ENCODE measurements at places on chromosomes 4 and X. TPM values are rescaled to one million over a fixed set of nuclear protein-coding genes. Genes with fewer than 3 reads are reported as not detected.

Gene VEGFC
- total RNA-seq, result 323 TPM

Gene STBD1
- total RNA-seq, result 5.2 TPM

Gene C4orf51
- not detected for total RNA-seq

Gene ZNF630
- total RNA-seq, result 0.69 TPM

Gene HSPA4L
- 5.3 TPM for total RNA-seq

Gene PGRMC1
- 145 TPM for total RNA-seq

Gene HPGDS
- not detected for total RNA-seq

Gene APBB2
- 44.6 TPM for total RNA-seq

Gene MAMLD1
- 3.9 TPM for total RNA-seq

Gene SMR3B
- total RNA-seq, result not detected

Gene MAPK10
- 0.77 TPM for total RNA-seq

Gene TMEM271
- not detected for total RNA-seq

DNA sequence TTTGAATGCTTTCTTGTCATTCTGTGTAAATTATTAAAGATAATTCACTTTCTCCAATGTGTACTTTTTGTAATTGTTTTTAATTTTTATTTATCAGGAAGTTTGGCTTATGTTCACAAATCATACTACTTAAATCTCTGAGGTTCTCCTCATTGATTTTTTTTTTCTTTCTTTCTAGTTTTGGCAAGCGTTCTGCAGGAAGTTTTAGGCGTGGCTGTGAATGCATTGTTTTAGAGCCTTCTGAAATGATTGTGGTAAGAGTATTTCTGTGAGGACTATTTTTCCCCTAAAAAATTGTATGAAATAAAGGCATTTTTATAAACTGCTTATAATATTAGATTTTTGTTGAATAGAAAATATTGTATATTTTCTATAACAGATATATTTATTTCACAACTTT lies 135.8 kb downstream of the RAPGEF2 start:
- DNase-seq, result no peak

DNA sequence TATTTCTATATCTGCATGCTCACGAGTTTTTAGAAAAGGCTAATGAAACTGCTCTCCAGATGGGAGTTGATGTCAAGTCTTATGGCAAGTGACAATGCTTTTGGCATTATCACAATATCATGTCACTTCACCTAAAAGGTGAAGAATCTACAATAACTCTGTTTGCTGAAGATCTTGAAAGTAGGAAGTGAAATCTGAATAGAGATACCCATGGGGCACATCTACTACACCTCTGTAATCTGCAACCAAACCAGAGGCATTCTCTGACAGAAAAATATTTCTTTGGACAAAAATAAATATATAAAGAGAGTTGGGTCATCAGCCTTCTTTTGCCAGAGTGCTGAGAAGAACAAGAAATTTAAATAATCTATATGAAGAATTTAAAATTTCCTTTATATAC lies 3.9 kb upstream of the VAMP7 start:
- no peak for DNase-seq

GRCh38 chr4:15737255-15737654 lies 34.4 kb downstream of the BST1 start:
- no peak for DNase-seq

DNA sequence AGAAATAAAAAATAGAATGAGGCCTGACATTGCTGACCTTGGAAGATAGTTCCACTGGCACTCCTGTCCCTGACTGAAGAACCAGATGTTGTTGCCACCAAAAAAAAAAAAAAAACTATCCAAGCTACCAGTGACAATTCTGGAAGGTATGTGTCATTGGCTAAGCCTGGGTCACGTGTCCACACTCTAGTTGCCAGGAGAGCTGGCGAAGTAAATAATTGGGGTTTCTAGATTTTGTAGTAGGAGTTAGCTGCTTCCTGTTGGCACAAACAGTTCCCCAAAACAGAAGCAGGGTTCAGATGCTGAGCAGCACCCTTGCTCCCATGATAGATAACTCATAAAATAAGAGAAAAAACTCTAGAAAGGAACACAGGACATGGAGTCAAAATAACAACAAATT lies 20.5 kb downstream of the MND1 start:
- DNase-seq, result no peak

DNA sequence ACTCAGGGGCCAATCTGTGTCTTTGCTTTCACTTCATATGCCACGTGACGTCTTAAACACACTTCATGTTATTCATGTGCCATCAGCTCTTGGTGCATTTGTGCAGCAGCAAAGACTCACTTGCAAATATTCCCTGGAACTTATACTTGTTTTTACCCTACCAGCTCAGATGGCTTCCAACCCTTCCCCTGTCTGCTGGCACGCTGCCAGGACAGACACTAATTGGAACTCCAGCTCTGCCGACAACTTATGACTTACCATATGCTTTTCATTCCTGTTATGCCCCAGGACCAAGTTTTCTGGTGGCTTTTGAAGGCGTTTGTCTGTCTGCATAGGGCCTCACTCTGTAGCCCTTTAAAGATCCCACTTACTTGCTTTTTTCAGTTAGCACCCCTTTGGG lies 261.7 kb upstream of the GNPDA2 start:
- DNase-seq, result no peak

- DNase-seq, result no peak
Measured at GRCh38 chr4:151905197-151905596, 144.4 kb upstream of the GATB start.

DNA sequence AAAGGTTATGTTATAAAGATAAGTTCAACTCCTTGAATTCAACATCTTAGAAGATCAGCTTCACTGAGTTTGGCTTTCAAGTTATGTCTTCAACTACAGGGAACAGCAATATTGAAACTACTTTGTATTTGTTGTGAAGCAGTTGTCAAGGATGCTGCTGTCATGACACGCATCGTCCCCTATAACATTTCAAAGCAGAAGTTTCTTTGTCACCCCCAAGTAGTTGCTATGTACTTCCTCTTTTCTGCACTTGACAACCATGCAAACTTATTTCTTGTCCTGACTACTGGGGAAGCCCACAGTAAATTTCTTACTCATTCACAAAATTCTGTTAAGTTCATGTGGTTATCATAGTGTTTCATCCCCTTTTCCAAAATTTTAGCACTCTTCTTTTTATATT lies 14.3 kb downstream of the ANTXR2 start:
- peak; percentile 39 for DNase-seq

GRCh38 chr4:84680956-84681355 lies 98.0 kb downstream of the CDS1 start:
- no peak for DNase-seq

- DNase-seq, result peak; percentile 41
Measured at GRCh38 chr4:146095091-146095690, 80.3 kb upstream of the LSM6 start.

DNA sequence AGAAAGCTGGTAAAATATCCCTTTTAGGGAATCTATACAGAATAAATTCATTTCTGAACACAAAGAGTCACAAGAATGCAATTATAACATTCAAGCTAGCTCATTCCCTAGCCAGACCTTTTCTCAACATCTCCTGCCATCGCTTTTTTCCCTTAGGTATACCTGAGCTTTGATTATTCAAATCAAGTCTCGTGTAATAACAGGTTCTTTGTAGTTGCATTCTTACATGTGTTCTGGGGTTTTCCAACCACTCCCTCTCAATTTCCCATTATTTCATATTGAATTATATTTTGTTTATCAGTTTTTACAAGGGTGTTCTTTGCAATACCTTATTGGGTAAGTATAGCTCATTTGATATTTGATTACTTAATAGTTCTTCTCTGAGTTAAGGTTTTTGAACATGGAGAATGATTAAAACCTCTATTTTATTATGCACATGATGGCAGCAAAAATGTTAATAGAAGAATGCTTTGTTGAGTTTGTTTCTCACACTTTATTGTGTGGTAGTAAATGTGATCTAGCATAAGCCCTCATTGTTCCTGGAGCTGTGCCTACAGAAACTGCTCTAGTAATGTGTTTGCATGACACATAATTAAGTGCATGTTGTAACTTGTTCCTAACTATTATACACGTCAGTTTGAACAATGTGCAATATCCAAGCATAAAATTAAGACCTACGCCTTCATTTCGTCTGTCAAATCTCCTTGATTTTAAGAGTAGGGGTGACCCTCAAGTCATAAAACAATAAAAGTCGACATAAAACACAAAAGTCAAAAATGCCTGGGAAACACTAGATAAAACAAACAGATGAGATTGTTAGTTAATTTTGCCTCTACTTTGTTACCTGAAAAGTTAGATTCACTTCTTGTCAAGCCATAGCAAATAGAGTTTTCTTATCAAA lies 124.0 kb upstream of the POF1B start:
- no peak for DNase-seq

GRCh38 chrX:71859637-71860036 lies 51.0 kb upstream of the NHSL2 start:
- peak; percentile 17 for DNase-seq

DNA sequence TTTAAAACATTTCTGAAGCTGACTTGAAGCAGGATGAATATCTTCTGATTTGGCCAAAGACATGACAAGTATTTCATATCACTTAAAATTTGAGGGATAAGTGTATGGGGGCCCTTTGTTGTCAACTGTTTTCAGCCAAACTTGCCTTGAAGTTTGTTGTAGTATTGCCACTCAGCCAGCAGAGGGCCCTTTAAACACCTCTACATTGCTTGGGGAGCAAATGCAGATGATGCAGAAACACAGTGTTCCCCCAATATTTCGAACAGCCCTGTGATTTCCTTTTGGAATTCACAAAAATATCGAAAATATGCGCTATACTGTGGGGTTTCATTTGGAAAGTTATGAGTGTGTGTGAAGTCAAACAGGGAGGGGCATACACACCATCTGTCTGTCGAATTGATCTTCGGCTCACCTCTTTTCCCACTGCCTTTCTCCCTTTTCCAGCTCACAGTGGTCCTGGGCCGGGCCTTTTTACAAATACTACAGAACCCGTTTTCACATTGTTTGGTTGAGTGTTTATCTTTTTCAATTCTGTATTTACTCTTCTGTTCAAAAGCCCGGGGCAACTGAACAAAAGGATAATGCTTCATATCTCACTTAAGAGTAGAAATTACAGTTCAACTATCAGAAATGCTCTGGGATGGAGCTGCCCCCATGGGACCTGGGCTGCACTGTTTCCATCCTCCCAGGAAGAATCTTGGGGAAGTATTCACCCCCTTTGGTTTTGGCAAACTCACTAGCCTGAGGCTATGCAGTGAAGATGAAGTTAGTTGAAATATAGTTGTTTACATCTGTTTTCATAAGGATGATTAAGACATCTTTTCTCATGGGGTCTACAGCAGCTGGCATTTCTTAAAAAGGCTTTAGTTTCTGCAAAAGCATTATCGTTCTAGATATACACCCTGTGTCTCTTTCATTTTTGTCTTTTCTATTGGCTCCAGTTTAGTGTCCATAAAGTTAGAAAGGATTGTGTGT lies 137.6 kb downstream of the EGF start:
- DNase-seq, result peak; percentile 52

GRCh38 chrX:48467281-48467761 lies 2.7 kb downstream of the SLC38A5 start:
- DNase-seq, result no peak

GRCh38 chrX:154304846-154305245 lies 9.3 kb downstream of the TKTL1 start:
- no peak for DNase-seq

GRCh38 chr4:4395849-4396627 lies 9.1 kb downstream of the NSG1 start:
- peak; percentile 29 for DNase-seq

DNA sequence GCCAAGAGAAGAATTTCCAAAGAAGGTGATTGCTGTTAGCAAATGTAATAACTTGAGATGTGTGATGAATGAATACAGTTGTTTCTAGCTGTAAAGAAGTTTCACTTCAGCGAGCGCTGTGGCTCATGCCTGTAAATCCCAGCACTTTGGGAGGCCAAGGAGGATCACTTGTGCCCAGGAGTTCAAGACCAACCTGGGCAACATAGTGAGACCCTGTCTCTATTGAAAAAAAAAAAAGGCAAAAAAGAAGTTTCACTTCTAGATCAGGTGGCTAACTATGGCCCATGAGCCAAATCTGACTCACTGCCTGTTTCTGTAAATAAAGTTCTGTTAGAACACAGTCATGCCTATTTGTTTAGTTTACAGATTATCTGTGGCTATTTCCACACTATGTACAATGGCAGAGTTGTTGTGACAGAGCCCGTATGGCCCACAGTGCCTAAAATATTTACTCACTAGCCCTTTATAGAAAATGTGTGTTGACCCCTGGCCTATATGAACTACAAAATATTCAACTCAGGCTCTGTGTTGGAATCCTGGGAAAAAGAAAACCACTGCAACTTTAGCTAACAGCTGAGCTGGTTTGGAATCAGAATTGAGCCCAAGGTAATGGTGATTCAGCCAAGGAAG lies 54.1 kb upstream of the PRPS1 start:
- peak; percentile 74 for DNase-seq

GRCh38 chrX:151736685-151737084 lies 2.1 kb downstream of the CNGA2 start:
- DNase-seq, result no peak

DNA sequence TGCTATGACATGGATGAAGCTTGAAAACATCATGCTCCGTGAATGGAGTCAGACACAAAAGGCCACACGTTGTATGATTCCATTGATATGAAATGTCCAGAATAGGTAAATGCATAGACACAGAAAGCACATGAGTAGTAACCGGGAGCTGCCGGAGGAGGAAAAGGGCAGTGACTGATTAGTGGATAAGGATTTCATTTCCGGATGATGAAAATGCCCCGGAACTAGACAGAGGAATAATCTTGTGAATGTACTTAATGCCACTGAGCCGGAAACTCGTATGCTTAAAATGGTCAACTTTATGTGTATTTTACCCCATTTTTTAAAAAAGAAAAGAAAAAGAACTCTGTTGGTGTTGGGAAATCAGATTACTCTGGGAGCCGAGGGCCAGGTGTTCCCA lies 112.7 kb upstream of the FAM9B start:
- no peak for DNase-seq

GRCh38 chr4:139665690-139666529 lies at the start of gene MGST2:
TSS of gene MGST2 (plus strand) at chr4:139665819. CDS start at chr4:139666020, 201 bp downstream.
- DNase-seq, result peak; percentile 68

DNA sequence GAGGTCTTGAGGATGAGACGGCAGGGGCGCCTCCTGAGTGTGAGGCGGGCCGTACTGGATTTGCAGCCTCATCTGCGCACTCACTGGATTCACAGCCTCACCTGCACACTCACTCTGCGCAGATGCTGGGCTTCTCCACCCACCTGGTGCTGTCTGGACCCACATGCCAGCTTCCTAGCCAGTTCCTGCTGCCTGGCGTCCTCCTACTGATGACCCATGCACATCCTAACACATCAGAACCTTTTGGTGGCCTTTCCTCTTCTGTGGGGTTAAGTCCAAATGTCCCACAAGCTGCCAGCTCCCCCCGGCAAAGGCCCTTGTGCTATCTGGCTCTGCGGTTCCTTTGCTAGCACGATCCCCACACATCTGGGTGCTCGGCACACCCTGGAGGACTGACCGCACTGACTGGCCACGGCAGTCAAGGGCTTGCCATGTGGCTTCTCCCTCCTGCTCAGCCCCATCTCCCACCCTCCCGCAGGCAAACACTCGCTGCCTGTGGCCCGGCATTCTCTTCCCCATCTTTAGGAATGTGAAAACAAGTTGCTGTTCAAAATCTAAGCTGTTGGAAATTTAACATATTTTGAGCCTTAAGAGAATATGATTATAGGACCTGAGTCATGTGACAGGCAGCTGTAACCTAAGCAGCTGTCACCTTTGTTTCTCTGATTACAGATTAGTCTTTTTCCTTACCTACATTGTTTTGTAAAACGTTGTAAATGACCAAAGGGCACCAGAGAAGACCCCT lies 39.4 kb upstream of the AFAP1 start:
- DNase-seq, result no peak

GRCh38 chr4:7448036-7448435 lies 13.3 kb upstream of the PSAPL1 start:
- DNase-seq, result no peak

All from HFFc6 (cell line).